A549 treated with GW870086 at 1 μM for 4 hours (cell line): ENCODE measurements at places on chromosomes 16 and 17. TPM values are rescaled to one million over a fixed set of nuclear protein-coding genes. Genes with fewer than 3 reads are reported as not detected.

Gene NPIPA3
- total RNA-seq, result 1.2 to 2.1 TPM (median 1.4 TPM) in 5 replicates

Gene CTRB1
- total RNA-seq, result not detected in 5 replicates

Gene CPHXL2
- total RNA-seq, result not detected in 5 replicates

Gene TRPV2
- total RNA-seq, result 0.35 to 0.78 TPM (median 0.55 TPM) in 5 replicates

Gene MYCBPAP
- total RNA-seq, result 0.35 to 0.60 TPM (median 0.39 TPM) in 5 replicates

Gene ITGAD
- 0.07 TPM in 1 of 5 replicates, not detected in the others for total RNA-seq

Gene PERCC1
- not detected in 5 replicates for total RNA-seq

Gene NKIRAS2
- total RNA-seq, result 42.0 to 45.8 TPM (median 44.8 TPM) in 5 replicates

Gene NHERF1
- total RNA-seq, result 34.8 to 45.4 TPM (median 44.6 TPM) in 5 replicates

Gene SHBG
- 0.29 to 1.1 TPM (median 0.42 TPM) in 5 replicates for total RNA-seq

Gene CDK5R1
- total RNA-seq, result 4.4 to 5.0 TPM (median 4.7 TPM) in 5 replicates

Gene LGALS9B
- not detected in 5 replicates for total RNA-seq

Gene NPTX1
- total RNA-seq, result 81.9 to 151 TPM (median 124 TPM) in 5 replicates

Gene OR4D1
- total RNA-seq, result 0.02 TPM in 1 of 5 replicates, not detected in the others

Gene TPSG1
- total RNA-seq, result 0.15 to 0.16 TPM in 2 of 5 replicates, not detected in the others

Gene RHBDF2
- total RNA-seq, result 52.4 to 67.1 TPM (median 60.7 TPM) in 5 replicates

Gene NAGS
- 0.69 to 1.5 TPM (median 1.2 TPM) in 5 replicates for total RNA-seq

Gene MEOX1
- total RNA-seq, result not detected in 5 replicates

Gene NFATC3
- total RNA-seq, result 12.2 to 16.3 TPM (median 14.6 TPM) in 5 replicates

Gene ADAD2
- total RNA-seq, result not detected in 5 replicates

Gene GCGR
- 0.15 to 0.67 TPM (median 0.54 TPM) in 5 replicates for total RNA-seq

Gene CNTNAP1
- total RNA-seq, result 4.4 to 6.3 TPM (median 5.4 TPM) in 5 replicates

Gene PABPN1L
- not detected in 5 replicates for total RNA-seq

Gene PRAC1
- total RNA-seq, result not detected in 5 replicates

Gene TUBD1
- 8.4 to 11.7 TPM (median 11.0 TPM) in 5 replicates for total RNA-seq

Gene OR3A3
- total RNA-seq, result not detected in 5 replicates

Gene CCDC102A
- total RNA-seq, result 7.1 to 9.4 TPM (median 8.5 TPM) in 5 replicates

Gene NLGN2
- 13.2 to 18.5 TPM (median 17.1 TPM) in 5 replicates for total RNA-seq

Gene RAP1GAP2
- 23.5 to 34.0 TPM (median 31.6 TPM) in 5 replicates for total RNA-seq

Gene ADAM11
- total RNA-seq, result 1.2 to 2.0 TPM (median 1.8 TPM) in 5 replicates

Gene ADAP2
- 2.6 to 3.7 TPM (median 3.2 TPM) in 5 replicates for total RNA-seq

Gene KRT15
- 2.7 to 4.0 TPM (median 3.2 TPM) in 5 replicates for total RNA-seq

Gene BICDL2
- not detected in 5 replicates for total RNA-seq

Gene FBXO47
- not detected in 5 replicates for total RNA-seq

Gene TNS4
- total RNA-seq, result 186 to 238 TPM (median 217 TPM) in 5 replicates

Gene ABCA8
- total RNA-seq, result 0.14 to 0.59 TPM (median 0.38 TPM) in 5 replicates

Gene GNAO1
- 0.46 to 0.86 TPM (median 0.65 TPM) in 5 replicates for total RNA-seq

Gene OR4D2
- total RNA-seq, result not detected in 5 replicates

Gene GPR139
- not detected in 5 replicates for total RNA-seq

Gene IL17C
- total RNA-seq, result not detected in 5 replicates

Gene SNAI3
- 0.08 to 0.32 TPM (median 0.17 TPM) in 4 of 5 replicates, not detected in the other for total RNA-seq

Gene MYO1D
- total RNA-seq, result 1.6 to 3.3 TPM (median 2.6 TPM) in 5 replicates

Gene TRIM72
- total RNA-seq, result 0.02 to 0.08 TPM (median 0.03 TPM) in 5 replicates

Gene ULK2
- total RNA-seq, result 9.9 to 16.1 TPM (median 13.5 TPM) in 5 replicates

Gene HIC1
- 0.95 to 2.1 TPM (median 1.4 TPM) in 5 replicates for total RNA-seq

Gene ERBB2
- 25.6 to 35.1 TPM (median 32.4 TPM) in 5 replicates for total RNA-seq

Gene TRPV3
- 0.25 to 0.37 TPM (median 0.29 TPM) in 5 replicates for total RNA-seq
